ENCODE measurements at places on chromosomes 7 and 10. TPM values are rescaled to one million over a fixed set of nuclear protein-coding genes. Genes with fewer than 3 reads are reported as not detected.

- no peak for DNase-seq
Observed at GRCh38 chr7:108016841-108017775, 14.1 kb upstream of the LAMB1 start.

GRCh38 chr7:553636-554111 lies 34.0 kb upstream of the PDGFA start:
- DNase-seq: no peak

DNA sequence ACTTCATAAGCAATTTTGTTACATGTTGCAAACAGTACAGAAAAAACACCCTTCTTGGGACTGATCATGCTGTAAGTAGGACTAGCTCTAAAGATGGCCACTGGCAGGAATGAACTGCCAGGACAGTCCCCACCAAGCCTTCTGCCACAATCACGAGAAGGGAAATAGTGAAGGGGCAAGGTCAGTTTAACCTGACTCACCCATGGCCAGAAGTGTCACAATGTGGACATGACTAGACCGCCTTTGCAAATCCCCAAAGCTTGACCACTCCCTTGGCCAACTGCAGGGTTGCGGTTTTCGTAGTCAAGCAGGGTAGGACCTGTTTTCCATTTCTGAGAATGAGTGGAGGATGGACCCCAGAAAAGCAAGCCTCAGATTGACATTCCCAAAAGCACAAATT lies 19.4 kb upstream of the FRAT2 start:
- no peak for DNase-seq

PLCE1 gene
- total RNA-seq: 6.7 TPM
